ENCODE measurements at places on chromosomes 16 and 17. TPM values are rescaled to one million over a fixed set of nuclear protein-coding genes. Genes with fewer than 3 reads are reported as not detected.

Gene YPEL2
- 11.6 TPM for total RNA-seq

DNA sequence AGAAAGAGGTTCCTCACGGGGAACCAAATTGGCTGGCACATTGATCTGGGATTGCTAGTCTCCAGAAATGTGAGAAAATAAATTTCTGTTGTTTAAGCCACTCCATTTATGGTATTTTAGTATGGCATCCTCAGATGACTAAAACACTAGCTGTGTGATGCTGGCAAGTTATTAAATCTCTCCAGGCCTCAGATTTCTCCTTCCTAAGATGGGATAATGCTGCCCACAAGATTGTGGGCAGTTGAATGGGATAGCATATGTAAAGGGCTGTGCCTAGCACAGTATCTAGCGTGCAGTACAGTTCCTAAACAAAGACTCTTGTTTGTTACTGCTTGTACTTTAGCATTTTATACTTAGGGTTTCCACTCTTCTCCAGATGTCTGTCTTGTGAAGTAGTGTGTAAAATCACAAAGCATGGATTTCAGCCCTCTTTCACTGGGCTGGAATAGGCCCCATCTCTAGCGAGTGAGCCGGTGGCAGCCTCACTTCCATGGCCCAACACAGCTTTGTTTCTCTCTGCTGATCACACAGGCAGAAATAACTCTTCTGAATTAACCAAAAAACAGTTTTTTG, 38.2 kb upstream of the PHAF1 start:
- ATAC-seq = no peak

DNA sequence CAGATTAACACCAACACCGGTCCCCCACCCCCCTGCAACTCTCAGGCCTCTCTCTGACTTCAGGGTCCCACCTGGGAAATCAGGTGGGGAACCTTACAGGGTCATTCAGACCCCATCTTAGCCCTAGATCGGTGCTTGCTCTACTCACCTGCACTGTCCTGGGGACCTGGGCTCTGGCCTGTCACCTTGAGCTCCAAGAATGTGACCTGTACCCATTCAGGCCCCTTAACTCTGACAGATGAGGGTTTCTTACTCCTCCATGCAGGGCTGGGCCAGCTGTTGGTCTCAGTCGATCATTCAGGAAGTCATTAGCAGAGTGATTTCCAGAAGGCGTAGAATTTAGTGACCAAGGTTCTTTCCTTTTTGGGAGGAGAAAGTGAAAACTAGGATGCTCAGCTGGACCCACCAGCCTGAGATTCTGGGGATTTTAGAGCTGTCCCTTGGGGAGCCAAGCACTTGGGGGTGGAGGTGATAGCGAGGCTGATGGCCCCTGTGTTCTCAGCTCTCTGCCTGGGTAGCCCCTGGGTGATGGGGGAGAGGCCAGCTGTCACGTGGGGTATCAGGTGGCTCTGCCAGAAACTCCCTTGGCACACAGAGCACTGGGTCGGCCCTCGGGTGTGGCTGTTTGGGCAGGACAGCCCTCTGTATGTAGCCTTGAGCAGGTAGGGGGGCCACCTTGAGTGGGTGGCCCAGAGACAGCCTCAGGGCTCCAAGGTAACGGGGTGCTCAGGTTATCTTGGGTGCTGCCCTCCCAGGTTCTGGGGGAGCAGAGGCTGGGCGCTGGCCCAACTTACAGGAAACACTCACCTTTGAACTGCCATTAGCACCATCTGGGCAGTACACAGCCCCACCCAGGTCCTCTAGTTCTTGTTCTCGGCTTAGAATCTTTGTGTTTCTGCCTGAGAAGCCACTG, 724 bp downstream of the MVP start:
- ATAC-seq = peak; percentile 61

DNA sequence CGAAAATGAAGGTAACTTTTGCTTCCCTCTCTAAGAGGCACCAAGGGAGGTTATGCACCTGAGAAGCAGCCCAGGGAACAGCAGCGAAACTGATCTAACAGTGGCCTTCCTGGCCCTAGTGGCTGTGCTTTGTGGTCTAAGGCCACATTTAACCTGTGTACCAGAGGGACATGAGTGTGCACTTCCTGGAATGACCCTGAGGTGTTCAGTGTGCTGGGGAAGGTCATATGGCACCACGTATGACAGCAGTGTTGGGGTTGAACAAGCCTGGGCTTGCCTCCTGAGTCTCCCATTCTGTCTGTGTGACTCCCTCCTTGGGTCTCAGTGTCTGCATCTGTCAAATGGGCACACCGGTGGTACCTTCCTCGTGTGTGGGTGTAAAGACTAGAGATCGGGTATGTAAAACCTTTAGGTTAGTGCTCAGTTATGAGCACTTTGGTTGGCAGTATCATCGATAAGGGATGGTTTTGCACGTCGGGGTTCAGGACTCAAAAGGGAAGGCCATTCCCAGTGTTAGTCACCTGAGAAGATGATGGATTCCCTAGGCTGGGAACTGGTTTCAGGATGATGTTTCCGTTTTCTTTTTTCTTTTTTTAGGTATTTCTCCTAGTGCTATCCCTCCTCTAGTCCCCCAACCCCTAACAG, 31.9 kb downstream of the PLCG2 start:
- peak; percentile 61 for ATAC-seq

Gene CAVIN1
- 2.5 TPM for total RNA-seq

- no peak for ATAC-seq
These were observed 174.9 kb upstream of the WSCD1 start for GRCh38 chr17:5895276-5895675.

Gene LRRC46
- total RNA-seq = 0.58 TPM

DNA sequence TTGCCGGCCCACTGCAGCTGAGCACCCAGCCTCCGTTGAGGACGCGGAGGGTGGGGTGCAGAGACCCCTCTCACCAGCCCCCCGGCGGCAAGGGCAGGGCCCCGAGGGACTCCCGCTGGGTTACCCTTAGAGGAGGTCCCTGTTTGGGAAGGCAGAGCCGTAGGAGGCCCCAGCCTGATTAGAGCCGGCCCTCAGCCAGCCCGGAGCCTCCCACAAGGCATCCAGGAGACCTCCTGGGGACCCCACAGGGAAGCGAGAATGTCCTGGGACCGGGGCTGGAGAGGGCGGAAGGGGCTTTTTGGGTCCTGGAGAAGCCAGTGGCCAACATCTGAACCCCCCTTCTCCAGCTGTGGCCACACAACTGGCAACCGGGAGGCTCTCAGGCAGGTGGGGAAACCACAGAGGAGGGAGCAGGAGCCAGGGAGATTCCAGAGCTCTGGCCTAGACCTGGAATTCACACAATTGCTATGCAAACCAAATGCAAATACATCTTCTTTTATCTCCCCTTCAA, 21.7 kb upstream of the SP6 start:
- ATAC-seq = no peak

DNA sequence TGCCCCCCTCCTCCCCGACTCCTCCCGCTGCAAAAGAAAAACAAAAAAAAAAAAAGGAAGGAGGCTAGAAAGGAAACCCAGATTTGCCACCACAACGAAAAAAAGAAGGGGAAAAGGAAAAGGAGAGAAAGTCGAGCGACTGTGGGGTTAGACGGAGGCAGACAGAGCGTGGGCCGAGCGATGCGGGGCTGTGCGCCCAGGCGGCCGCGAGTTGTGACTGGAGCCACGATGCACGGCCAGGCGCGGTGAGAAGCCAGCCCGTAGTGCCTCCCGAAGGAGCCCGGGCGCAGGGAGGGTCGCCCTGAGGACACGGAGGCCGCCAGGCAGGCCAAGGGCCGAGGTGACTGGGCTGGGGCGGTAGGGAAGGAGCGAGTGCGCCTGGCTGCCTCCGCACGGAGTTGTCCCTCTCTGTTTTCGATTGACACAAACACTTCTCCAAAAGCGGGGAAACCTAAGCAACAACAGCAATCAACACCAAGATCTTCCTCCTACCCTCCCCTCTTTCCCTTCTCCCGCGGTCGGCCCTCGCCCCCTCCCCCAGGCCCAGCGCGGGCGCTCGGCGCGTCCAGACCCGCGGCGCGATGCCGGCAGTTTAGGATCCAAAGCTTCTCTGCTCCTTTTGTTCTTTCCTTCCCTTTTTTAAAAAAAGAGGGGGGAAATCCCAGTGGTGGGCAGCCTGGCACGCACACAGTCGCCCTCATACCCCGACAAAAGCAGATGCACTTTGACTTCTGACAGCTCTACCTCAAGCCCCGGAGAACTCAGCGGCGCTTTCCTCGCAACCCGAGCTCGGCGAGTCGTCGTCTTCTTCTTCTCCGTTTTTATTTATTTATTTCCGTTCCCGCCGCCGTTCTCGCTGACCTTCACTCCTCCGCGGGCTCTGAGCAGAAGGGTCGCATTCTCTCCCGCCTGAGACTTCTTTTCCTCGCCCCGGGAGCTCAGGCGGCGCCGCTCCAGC, at the start of gene LHX1:
TSS of gene LHX1 (plus strand) at position 475 of the 958 bp plus-strand sequence. CDS start 723 bp downstream, outside the sequence.
- ATAC-seq = no peak

GRCh38 chr17:44911133-44912001, 3.9 kb downstream of the GFAP start:
- peak; percentile 83 for ATAC-seq

Gene CISD3
- 36.1 TPM for total RNA-seq

- ATAC-seq = peak; percentile 61
These were observed 16.2 kb downstream of the CDC27 start for GRCh38 chr17:47172696-47173565.

DNA sequence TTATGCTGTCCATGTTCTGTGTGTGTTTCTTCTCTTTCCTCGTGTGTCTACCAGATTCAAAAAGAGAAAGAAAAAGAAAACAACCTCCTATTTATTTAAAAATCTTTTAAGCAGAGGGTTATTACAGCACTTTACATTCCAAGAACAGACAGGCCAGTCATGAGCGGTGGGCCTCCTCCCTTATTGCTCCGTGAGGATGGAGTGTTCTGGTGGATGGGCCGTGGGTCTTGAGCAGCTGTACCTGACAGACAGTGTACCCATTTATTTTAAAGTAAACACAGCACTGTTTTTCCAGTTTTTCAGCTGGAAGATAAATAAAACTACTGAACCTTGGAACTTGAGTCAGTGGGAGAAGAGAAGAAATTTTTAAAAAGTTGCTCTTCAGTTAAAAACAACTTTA, 52.4 kb downstream of the WWP2 start:
- no peak for ATAC-seq

- peak; percentile 87 for ATAC-seq
These were observed 627 bp upstream of the P4HB start for GRCh38 chr17:81860756-81861568.

- ATAC-seq = no peak
These were observed 3.6 kb upstream of the MMP15 start for GRCh38 chr16:58021661-58022551.

- ATAC-seq = no peak
These were observed 87.5 kb upstream of the DNAH17 start for GRCh38 chr17:78664476-78665386.

DNA sequence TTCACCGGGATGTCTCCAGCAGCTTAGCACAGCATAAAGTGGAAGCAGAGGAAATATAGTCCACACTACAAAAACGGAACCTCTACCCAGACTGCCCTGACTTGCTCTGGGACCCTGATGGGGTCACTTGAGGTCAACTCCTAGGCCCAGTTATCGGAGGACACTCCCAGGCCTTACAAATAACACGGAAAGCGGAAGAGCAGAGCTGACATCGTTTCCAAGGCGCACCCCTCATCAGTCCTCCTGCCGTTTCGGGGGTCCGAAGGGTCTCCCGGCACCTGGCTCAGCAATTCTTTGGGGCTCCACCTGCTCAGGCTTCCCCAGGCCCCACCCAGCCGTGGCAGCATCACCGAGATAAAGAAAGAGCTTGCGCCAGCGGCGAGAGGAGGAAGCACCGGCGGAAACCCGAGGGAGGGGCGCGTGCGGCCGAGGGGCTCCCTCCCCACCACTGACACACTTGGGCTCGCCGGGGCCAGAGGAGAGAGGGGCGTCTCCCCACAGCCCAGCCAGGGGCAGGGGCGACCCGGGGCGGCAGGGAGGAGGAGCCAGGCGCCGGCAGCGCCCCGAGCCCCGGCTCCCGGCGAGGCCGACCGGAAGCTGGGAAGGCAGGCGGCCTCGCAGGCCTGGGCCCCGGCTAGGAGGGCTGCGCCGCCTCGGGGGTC, 727 bp downstream of the CORO7 start:
- ATAC-seq = peak; percentile 5

DNA sequence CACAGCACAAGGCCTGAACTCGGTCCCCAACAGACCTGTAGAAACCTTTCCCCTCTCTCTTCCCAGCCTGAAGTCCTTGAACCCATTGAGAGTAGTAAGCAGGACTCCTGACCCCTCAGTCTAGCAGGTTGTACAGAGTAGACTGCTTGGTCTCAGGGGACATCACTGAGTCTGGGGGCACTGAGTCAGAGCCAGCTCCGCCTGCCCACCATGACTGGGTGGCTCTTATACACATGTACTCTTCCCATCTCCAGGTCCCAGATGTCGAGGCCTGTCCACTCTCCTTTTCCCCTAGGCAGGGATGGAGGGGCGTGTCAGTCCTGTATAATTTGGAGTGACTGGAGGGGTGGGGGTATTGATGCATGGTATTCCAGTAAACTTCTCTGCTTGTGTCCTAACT, 23.5 kb downstream of the LIG3 start:
- ATAC-seq = no peak

DNA sequence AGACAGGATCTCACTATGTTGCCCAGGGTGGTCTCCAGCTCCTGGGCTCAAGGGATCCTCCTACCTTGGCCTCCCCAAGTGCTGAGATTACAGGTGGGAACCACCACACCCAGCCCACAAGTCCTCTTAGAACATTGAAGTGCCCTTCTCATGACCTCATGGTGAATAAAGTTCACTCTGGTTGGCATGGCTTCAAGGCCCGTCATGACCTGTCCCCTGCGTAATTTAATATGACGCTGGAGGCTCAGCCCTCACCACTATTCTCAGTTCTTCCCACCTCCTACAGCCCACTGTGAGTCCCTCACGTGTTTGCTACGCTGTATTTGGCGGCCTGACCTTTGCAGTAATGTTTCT, 1.9 kb downstream of the ENDOV start:
- ATAC-seq = no peak

Gene CMIP
- 28.5 TPM for total RNA-seq

Gene LITAFD
- total RNA-seq = not detected

- ATAC-seq = no peak
These were observed 2.4 kb downstream of the MON1B start for GRCh38 chr16:77193377-77193776.

Gene C17orf100
- total RNA-seq = 3.0 TPM

Gene KRT39
- total RNA-seq = not detected

Gene ZNF597
- 2.0 TPM for total RNA-seq

Gene MAPT
- total RNA-seq = 4.9 TPM

DNA sequence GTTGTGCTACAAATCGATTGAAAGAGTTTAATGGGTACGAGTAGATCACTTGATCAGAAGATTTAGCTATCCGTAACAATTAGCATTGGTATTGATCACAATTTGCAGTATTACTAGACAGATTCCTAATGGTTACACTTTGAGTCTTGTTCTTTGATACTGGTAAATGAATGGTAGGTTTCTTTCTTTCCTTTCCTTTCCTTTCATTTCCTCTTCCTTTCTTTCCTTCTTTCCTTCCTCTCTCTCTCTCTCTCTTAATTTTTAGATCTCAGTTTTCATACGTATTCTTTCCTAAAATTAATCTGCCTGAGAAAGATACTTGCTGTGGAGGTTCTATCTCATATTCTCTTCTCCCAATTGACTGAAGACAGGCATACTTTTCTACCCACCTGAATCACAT, 17.9 kb downstream of the CPD start:
- ATAC-seq = no peak

- ATAC-seq = no peak
These were observed 1114.2 kb upstream of the GOT2 start for GRCh38 chr16:59848296-59848695.

- ATAC-seq = peak; percentile 35
These were observed 544 bp downstream of the CYB561 start for GRCh38 chr17:63445571-63445953.

Data from activated T-helper 17 cell treated with anti-CD3 and anti-CD28 coated beads, Interleukin-2, amount 50 U/mL, for 72 hours (primary cell).